Ammon's horn (tissue), 1 donor: ENCODE measurements at places on chromosomes 2 and 18.

GRCh38 chr2:70523996-70524965 is 29.3 kb downstream of the TGFA start:
- DNase-seq, result no peak

DNA sequence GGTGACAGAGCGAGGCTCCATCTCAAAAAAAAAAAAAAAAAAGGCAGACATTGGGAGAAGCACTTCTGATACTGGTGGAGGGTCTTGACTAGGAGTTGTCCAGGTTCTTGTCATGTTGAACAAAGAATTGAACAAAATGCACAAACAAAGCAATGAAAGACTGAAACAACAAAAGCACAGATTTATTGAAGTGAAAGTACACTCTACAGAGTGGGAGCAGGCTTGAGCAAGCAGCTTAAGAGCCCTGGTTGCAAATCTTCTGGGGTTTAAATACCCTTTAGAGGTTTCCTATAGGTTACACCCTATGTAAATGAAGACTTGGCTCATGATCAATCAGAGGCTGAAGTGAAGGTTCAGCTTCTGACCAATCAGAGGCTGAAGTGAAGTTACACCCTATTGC is 6.4 kb upstream of the SS18 start:
- DNase-seq, result no peak

- peak; percentile 55 for DNase-seq
Measured at GRCh38 chr2:230711224-230711623, 1.4 kb upstream of the CAB39 start.

DNA sequence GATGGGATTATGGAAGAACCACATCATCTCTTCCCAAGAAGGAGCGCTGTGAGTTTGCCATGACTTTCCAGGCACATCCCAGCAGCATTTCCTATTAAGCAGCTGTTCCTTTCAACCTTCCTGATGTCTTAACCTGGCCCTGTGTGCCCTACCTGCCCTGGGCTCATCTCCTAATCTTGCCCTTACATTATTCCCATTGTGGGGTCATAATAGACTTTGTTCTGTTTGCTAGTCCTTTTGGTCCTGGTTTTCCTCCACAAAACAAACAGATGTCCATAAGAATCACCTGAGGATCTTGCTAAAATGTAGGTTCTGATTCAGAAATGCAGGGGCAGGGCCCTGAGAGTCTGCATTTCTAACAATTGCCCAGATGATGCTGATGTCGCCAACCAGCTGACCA is 38.6 kb upstream of the TANK start:
- no peak for DNase-seq

DNA sequence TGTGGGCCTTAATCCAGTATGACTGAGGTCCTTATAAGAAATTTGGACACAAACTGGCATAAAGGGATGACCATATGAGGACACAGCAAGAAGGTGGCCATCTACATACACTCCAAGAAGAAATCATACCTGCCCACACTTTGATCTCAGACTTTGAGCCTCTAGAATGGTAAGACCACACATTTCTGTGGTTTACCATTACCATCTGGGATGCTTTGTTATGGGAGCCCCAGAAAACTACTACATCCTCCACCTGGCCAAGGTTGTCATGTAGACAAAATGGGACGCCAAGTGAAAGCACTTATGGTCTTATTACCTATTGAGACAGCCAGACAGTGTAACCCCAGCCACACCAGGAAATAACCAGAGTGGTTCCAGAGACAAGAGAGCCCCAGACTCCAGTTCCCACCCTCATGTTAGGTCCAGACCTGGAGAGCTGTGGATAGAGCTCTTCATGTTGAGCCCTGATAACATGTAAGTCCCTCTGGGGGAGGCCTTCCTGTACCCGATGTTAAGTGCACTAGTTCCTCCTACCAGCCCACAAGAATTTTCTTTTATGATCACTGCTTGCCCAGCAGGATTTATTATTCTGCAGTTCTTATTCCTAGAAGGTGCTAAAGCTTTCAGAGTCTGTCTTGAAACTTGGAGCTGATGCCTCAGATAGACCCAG is 4.6 kb upstream of the ADD2 start:
- DNase-seq, result no peak
